ENCODE measurements at places on chromosomes 3 and 15.
A peak's percentile ranks its signal among the peaks of the same experiment; 100 is the strongest.

DNA sequence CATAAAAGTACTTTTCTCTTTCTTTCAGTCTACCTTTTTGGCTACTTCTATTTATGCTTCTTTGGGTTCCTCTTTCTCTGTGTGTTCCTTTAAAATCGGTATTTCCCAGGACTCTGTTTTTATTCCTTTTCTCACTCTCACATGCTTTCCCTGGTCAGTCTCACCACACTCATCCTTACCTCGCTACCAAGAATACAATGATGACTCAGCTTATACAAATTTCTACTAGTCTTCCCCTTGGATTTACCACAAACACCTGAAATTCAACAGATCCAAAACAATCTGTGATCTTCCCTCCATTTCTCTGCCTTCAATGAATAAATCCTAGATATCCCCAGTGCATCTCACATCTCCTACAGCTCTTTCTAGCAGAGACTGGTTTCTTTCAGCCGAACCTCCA is 52.9 kb downstream of the TUBGCP4 start:
- DNase-seq = no peak

GRCh38 chr3:30180310-30181177 is 425.9 kb upstream of the TGFBR2 start:
- no peak for DNase-seq

DNA sequence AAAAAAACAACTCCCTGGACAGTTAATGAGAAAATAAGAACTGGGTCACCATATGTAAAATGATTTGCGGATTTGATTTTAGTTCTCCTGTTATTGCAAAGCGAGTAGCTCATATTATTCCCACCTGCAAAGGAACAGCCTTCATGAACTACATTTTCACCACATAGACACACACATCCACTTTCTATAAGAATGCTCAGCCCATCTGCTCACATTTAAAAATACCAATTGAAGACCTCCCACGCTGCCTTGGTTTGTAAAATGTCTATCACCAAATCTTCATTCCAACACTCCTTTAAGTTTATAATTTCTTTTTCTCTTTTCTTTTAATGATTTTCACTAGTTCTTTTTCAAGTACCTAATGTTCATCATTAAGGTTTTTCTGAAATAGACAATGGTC is 148.6 kb downstream of the FGF12 start:
- no peak for DNase-seq

DNA sequence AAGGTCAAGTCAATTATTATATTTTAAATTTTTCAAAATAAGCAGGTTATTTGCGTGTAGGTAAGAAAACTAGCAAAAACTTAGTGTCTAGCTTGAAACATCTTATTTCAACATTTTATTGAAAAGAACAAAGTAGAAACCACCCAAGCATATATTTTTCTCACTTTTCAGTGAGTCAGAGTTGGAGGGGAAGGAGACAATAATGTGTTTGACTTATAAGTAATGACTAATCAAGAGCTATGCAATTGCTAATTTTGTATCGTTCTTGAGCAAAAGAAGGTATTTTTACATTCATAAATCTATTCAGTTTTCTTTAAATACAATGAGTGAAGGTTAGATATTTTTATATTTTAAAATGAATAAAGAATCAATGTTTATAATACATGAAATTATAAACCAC is 54.4 kb upstream of the P2RY1 start:
- DNase-seq = no peak

DNA sequence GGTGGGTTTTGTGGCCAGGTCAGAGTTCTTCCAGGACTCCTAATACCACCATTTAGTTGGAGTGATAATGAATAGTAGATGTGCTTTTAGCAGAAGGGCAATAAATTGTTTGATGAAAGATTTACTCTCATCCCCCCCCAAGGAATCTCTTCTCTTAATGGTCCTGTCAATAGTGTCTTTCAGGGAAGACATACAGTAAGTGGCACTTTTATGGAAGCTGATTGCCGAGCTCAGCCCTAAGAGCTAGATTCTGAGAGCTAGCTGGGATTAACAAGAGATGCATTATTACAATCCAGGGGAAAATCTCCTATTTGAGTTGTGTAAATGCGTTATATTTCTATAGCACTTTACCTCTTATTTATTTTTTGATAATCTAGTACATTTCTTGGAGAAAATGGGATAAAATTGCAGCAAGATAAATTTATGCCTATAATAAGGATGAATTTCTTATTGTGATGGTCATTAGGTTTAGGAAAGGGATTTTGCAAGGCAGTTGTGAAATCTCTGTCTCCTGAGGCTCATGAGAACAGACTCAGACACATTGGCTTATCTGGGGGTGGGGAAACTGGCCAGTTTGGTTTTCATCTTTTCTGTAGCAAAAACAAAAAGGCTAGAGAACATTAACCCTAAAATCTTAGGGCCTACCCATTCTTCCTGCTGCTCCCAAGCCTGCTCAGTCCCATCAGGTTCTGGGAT is 41.6 kb upstream of the CLSTN2 start:
- DNase-seq = no peak

- DNase-seq = no peak
Observed at GRCh38 chr3:196546537-196546936, 21.8 kb downstream of the WDR53 start.

DNA sequence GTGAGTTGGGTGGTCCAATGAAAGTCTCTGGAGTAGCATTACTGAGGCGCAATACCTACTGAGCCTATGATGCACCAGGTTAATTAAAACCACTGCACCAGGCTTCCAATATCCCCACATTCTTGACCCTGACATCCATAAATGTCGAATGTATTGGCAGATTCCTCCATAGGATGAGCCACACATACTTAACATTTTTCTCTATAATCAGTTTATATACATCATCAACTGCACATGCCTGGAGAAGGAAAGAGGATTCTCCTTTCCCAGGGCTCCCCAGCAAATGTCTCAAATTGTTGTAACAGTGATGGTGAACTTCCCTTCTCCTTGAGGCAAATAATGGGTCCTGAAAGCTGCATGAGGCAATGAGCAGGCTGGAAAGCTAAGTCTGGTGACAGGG is 82.3 kb upstream of the LPP start:
- DNase-seq = no peak

DNA sequence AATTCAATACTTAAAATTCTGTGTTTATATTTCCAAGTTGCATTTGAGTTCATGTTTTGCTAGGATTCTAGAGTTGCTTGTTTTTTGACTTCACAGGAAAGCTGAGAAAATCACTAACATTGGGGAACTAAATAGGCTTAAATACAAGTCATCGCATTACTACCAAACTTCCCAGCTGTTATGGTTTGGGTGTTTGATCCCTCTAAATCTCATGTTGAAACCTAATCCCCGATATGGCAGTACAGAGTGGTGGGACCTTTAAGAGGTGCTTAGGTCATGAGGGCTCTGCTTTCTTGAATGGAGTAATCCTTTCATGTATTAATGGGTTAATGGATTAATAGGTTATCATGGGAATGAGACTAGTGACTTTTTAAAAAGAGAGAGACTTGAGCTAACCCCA is 77.2 kb upstream of the ARPP21 start:
- no peak for DNase-seq

DNA sequence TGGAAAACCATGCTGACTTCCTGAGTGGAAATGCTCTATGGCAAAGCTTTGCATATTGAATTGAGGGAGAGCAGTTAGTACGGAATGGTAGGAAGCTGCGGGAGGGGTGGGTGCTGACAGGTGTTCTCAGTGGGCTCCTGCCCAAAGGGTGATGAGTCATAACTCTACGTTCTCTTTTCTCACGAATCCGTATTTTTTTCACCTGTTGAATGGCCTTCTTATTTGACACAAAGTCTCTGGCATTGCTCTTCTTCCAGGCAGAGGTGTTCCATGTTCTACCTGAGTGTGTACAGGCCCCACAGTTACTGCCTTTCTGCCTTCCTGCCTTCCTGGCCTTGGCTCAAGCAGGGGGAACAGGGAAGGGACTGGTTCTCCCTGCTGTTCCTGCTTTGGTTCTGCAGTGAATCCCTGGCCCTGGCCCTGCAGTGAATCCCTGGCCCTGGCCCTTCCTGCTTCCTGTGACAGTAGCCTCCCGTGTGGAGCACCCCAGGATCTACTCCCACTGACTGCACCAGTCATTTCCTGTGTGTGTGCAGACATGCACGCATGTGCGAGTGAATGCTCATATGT is 31.9 kb downstream of the TRAK1 start:
- no peak for DNase-seq

- no peak for DNase-seq
Observed at GRCh38 chr3:156978481-156978961, 152.4 kb downstream of the LEKR1 start.

DNA sequence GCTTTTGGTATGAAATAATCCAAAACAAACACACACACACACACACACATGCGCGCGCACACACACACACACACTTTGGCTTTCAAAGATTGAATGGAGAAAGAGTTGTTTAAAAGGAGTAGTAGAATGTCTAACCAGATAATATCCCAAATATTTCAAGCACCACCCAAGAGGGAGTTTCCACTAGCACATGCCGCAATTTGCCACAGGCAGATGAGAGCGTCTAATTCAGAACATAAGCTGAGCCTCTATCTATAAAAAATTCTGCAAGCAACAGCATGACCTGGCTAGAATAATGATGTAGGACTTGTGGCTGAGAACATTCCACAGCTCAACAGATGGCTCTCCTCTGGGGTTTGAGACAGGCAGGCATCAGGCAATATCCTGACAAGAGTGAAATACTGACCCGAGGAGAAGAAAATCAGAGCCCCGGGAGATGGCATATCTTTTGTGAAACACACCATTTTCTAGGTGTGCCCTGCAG is 302.5 kb upstream of the GADL1 start:
- DNase-seq = no peak

DNA sequence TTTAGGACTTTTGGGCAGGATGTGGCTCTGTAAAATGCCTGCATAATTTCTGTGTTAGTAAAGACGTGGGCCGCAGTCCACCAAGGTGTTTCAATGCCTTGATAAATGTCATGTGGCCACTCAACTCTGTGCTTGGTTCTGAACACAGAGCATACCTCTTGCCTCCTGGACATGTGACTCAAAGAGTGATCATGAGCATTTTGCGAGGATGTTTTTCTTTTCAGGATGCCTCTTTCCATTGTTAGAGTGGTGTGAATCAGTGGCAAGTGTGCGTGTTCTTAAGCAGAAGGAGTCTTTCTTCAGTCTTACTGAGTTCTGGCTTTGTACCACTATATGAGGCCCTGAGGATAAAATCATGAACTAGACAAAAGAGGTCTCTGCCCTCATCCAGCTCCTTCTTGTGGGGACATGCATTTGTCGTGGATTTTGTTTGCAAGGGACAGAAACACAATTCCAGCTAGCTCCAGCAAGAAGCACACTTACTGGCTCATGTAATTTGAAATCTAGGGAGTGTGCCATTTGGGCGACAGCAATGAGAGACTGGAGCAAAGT is 363.4 kb downstream of the LRTM1 start:
- no peak for DNase-seq

DNA sequence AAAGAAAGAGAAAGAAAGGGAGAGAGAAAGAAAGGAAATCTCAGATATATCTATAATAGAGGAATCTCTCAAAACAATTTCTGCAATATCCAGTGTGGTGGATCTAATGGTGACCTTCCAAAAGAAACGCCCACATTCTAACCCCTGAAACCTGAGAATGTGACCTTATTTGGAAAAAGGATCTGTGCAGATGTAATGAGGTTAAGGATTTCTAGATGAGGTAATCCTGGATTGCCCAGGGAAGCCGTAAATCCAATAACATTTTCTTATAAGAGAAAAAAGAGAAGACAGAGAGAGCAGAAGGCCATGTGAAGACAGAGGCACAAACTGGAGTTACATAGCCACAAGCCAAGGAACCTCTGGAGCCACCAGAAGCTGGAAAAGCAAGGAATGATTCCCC is 307.6 kb downstream of the ZBTB20 start:
- DNase-seq = no peak

DNA sequence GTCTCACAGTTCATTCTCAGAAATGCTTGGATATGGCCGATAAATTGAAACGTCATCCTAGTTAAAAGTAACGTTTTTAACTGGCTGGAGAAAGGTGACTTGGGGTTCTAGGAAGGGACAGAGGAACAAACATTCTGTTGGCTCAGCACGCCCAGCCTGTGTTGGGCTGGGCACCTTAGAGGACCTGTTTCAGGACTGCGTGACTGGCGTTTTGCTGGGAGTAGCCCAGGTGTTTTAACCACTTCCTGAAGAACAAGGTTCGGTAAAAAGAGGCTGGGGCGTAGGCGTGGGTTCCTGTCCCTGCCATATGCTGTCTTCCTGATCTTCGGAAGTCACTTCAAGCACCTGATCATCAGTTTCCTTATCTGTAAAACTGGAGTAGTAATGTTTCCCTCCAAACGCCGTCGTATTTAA is 1.1 kb upstream of the TLNRD1 start:
- peak; percentile 75 for DNase-seq

- DNase-seq = no peak
Observed at GRCh38 chr15:81784751-81785150, 261.1 kb downstream of the MEX3B start.

DNA sequence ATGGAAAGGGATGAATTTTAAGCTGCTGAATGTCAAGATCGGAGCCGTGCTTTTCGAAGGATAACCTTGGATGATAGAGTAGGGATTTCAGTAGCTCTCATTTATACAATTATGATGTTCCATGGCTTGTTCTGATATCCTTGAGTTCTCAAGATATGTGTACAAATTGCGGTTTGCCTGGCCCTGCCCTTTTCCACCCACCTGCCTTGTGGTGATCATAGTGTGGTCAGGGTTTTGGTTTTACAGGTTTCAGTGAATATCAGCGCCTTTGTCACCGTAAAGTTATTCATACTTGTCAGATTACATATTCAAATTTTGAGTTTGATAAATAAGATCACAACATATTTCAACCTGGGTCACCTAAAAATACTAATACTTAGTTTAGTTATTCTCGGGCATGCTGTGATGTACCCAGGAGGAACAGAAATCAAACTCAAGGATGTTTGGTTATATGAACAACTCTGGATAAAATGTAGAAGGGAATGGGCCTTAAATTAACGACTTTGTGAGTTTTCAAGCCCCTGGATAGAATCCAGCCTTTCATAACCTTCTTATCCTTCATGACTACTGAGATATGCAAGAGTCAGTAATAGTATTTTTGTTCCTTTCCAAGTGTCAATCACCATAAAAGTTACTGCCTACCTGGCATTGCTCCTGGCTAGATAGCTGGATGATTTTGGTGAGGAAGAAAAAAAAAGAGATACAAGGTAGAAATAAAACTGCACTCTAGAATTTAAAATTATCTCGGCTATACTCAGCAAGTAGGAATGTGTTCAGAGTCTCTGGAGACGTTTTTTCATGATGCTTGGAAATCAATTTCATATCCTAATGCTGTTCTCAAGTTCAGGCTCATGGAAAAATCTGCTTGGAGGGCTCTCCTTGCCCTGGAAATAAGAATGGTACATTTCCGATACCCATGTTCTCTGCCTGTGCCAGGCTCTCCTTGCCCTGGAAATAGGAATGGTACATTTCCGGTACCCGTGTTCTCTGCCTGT is 209.2 kb upstream of the TPRG1 start:
- DNase-seq = peak; percentile 31

DNA sequence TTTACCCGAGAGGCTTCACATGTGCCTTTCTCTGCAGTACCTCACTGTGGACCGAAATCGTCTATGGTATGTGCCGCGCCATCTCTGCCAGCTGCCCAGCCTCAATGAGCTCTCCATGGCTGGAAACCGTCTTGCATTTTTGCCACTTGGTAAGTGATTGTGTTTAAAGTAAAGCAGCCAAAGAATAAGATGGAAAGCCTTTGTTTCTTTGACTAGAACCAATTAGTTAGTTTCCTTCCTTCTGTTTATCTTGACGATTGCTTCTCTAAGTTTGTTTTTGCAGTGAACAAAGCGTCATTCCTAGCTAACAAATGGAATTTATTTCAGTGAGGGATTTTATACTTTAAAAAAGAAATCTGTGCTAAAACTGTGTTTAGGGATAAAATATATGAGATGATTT is 82.7 kb downstream of the LRRC28 start:
- no peak for DNase-seq

- DNase-seq = no peak
Observed at GRCh38 chr3:42960786-42961185, 18.3 kb upstream of the GASK1A start.
